Brain pericyte (primary cell): ENCODE measurements at places on chromosomes 1 and 21.

DNA sequence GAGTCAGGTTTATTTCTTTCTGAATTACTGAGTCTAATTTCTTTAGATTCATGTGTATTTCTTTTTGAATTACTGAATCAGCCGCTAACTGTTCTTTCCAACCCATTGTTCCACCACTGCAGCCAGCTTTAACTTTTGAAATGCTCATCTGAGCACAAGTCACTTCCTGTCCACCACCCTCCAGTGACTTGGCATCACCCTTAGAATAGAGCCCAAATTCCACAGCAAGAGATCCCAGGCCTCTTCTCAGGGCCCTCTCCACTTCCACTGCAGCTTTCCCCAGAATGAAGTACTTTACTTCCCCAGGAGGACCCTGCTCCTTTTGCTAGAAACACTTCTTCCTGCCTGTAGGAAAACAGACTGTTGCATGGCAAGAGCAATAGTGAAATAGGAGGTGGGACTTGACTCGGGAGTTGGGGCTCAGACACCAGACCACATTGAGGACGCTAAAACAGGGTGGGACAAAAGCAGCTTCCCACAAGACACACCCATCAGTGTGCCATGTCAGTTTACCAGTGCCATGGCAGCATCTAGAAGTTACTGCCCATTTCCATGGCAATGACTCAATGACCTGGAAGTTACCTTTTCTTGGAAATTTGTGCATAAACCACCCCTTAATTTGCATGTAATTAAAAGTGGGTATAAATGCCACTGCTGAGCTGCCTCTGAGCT lies 56.5 kb upstream of the ADAR start:
- no peak for DNase-seq

GRCh38 chr21:44366586-44367211 lies 13.3 kb downstream of the TRPM2 start:
- DNase-seq: no peak

DNA sequence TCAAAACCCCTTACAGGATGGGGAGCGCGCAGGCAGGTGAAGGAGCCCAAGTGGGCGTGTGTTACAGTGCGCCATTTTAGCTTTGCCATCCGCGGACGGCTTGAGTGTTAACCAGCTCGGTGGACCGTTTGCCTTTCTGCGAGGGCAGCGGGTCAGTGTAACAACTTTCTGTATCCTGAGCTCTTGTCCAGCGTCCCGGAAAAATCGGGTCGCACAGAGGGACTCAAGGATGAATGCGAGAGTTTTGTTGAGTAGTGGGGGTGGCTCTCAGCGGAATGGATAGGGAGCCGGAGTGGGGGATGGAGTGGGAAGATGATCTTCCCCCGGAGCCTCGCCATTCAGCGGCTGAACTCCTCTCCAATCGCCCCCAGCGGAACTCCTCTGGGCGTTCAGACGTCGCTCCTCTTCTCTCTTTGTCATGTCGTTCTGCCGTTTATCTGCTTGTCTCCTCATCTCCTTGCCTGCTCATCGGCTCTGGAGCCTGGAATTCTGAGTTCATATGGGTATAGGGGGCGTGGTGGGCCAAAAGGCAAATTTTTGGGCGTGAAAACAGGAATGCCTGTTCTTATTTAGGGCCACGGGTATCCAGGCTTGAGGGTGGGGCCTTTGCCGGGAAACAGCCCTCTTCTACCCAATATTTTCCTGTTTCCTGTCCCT lies 295.4 kb downstream of the CTH start:
- no peak for DNase-seq

DNA sequence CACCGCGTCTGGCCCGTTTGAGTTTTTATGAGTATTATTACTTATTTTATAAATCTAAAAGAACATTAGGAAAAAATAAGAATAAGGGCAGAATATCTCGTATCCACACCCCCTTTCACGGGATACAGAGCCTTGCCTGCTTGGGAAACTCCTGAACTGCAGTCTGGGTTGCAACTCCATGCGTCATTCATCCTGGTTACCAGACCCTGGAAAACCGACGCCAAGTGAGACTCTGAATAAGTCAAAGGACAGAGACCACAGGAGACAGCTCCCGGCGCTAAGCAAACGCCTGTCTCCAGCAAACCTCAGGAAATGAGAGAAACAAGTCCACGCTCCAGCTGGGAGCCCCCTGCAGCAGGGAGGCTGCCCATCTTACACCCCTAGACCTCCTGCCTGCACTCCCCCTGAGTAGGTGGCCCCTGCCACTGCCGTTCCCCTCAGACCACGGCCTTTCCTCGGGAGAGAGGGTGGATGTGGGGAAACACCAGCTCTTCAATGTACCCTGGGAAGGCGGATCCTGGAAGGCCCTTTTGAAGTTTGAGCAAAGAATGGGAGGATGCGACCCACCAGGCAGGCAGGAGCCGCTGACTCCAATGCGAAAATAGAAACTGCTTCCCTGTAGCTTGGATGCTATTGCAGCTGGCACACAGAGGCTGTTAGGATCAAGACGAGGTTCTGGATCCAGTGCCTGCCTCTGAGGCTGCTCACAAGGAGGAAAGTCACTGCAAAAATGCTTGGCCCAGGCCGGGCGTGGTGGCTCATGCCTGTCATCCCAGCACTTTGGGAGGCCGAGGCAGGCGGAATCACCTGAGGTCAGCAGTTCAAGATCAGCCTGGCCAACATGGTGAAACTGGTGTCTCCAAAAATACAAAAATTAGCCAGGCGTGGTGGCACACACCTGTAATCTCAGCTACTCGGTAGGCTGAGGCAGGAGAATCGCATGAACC lies 37.7 kb upstream of the GPR157 start:
- peak; percentile 92 for DNase-seq

DNA sequence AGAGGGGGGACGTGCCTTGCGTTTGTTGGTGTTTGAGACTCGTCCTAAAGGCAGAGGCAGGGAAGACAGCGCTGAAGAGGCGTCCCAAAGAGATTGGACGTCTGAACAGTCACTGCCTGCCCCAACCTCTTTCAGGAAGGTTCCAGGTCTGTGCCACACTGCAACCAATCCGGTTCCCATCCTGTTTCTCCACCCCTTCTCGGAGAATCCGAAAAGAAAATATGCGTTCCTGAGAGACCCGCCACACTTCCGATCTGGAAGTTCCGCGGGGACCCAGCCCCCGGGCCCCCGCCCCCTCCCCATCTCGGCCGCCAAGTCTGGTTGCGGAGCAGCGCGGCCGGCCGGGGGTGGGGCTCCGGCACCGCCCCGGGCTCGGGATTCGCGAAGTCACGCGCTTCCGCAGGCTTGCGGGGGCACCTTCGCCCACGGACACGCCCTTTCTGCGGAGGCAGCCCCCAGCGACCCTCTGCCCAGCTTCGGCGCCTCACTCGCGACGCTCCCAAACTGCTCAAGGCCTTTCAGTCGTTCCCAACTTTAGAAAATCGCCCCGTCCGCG lies 124.5 kb upstream of the DPYD start:
- DNase-seq: no peak

- DNase-seq: no peak
These were observed 700.1 kb downstream of the KCNT2 start for GRCh38 chr1:195908121-195908520.
